Eye (tissue), 1 donor: ENCODE measurements at places on chromosomes 12 and 14.

DNA sequence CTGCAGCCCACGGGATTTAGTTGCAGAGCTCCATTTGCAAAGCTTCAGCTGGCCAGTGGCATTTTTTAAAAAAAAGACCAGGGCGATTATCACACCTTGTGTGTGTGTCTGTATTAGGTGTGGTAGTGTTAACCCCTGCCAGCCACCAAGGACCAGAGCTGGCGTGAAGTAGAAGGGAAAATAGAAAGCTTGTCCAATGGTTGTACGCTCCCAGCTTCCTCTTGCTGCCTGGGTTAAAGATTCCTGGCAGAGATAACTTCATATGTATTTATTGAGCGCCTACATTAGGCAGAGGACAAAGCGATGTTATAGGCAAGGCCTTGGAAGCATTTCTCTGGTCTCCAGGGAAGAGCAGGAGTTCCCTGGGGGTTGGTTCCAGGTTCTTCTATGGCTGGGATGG is 3.2 kb downstream of the JDP2 start:
- no peak for DNase-seq

DNA sequence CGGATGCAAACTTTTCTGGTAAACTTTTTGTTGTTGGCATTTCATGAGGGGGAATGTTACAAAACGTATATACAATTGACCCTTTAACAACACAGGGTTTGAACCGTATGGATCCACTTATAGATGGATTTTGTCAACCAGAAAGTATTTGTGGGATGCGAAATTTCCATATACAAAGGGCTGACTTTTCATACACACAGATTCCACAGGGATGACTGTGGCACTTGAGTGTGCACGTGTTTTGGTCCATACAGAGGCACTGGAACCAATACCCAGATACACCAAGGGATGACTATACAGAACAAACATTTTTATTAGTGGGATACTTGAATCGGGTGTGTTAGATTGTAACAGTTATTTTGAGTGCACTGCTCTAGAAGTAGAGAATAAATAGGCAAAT is 29.8 kb upstream of the CCT2 start:
- peak; percentile 20 for DNase-seq

GRCh38 chr14:38522724-38523123 is 266.8 kb upstream of the CLEC14A start:
- no peak for DNase-seq

DNA sequence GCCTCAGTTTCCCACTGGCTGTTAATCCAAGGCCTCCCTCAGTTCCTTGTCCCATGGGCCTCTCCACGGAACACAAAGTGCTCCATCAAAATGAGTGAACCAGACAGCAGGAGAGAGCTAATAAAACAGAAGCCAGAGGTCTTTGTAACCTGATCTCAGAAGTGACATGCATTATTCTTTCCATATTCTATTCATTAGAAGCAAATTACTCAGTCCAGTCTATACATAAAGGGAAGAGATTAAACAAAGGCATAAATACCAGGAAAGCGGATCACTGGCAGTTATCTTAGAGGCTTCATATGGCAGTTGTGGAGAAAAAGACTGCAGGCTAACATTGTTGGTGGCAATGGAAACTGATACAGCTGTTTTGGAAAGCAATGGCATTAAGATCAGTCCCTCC is 170.6 kb upstream of the GARIN6 start:
- DNase-seq: no peak

- no peak for DNase-seq
These were observed 59.7 kb upstream of the C14orf132 start for GRCh38 chr14:95979339-95980042.

DNA sequence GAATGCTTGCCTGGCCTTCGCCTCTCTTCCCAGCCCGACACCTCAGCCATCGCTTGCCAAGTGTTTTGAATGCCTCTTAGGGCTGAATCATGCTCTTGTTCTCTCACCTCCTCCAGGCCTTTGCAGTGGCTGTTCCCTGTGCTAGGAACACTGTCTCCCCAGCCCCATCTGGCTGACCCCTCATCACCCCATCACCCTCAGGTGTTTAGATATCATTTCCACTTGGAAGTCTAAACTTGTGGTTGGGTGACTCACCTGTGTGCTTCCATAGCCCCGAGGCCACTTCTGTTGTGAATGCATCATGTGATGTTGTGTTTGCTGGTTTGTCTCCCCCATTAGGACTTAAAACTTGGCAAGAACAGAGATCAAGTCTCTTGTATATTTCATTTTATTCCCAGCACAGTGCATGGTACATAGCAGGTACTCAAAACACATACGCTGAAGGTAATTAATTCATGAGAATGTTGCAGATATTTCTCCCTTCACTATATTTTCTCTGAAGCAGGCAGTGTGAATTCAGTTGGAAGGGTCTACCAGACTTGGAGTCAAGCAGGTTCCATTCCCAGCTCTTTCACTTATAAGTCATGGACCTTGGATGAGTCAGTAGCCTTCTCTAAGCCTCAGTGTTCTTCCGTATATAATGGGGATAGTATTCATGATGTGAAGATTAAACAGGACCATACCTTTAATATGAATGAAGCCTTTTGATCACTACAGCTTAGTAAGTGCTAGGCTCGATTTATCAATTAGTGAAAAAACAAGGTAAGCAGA is 67.8 kb downstream of the HRK start:
- DNase-seq: no peak

DNA sequence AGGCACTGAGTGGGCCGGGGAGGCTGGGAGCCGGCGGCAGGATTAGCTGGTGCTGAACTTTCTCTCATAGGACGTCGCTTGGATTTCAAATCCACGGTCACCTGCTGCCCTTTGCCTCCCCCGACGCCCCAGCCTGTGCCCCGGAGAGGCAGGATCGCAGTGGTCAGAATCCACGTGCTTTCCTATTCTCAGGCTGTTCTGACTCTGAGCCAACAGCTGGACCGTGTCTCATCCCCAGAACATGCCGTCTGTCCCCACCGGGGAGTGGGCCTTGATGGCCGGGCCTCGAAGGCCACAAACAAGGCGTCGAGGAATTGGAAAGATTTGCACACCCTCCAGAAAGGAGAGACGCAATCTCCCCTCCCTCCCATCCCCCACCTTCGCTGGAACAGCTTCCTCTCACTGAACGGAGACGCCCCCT is 18.5 kb upstream of the MLXIP start:
- no peak for DNase-seq
